ENCODE measurements at places on chromosomes 5 and 9.

- DNase-seq: no peak
Observed at GRCh38 chr9:107612136-107612535, 122.6 kb upstream of the KLF4 start.

- DNase-seq: no peak
Observed at GRCh38 chr9:89022001-89022759, 30.9 kb downstream of the S1PR3 start.

GRCh38 chr9:133691191-133691590, 47.0 kb downstream of the SARDH start:
- no peak for DNase-seq

DNA sequence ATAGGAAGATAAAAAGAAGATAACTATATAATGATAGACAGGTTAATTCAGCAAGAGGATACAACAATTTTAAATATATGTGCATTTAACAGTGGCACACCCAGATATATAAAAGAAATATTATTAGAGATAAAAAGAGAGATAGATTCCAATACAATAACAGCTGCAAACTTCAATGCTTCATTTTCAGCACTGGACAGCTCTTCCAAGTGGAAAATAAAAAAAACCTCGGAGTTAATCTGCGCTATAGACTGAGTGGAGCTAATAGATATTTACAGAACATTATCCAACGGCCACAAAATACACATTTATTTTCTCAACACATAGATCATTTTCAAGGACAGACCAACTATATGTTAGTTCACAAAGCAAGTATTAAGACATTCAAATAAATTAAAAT, 1229.5 kb upstream of the CDH6 start:
- no peak for DNase-seq

- DNase-seq: no peak
Observed at GRCh38 chr5:134584662-134585061, 48.0 kb downstream of the SAR1B start.

DNA sequence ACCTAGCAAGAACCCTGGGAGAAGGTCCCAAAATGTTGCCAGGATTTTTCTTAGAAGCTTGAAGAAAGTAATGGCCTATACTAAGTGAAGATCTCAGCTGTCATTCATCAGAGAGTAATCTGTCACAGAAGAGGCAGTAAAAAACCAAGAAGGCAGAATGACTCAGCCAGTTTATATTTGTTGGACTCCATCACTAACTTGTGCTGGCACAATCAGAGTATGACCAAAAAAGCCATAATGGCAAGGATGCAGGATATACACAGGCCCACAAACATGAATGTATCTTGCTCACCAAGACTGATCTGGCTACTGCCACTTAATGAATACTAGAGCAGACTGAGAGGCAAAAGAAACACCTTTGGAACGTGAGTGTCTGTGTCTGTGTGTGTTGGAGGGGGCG, 104.0 kb upstream of the POU5F2 start:
- no peak for DNase-seq

GRCh38 chr9:32218100-32218767, 166.2 kb upstream of the ACO1 start:
- DNase-seq: no peak

- DNase-seq: no peak
Observed at GRCh38 chr5:139799359-139799758, 3.8 kb downstream of the PSD2 start.

DNA sequence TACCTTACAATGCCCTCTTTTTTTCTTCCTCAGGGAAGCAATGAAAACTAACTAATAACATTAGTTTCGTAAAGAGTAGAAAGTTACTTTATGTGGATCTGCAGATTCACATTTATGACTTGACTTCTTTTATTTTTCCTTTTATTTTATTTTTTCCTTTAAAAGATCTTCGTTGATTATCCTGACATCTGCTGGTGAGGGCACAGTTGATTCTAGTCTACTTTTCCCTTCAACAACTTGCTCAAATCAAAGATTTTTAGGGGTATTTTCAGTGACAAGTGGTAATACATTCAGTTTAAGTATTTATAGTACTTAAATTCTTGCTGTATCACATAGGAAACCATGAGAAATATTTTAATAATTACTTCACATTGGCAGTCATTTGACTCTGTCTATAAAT, 4.9 kb downstream of the EDIL3 start:
- no peak for DNase-seq

DNA sequence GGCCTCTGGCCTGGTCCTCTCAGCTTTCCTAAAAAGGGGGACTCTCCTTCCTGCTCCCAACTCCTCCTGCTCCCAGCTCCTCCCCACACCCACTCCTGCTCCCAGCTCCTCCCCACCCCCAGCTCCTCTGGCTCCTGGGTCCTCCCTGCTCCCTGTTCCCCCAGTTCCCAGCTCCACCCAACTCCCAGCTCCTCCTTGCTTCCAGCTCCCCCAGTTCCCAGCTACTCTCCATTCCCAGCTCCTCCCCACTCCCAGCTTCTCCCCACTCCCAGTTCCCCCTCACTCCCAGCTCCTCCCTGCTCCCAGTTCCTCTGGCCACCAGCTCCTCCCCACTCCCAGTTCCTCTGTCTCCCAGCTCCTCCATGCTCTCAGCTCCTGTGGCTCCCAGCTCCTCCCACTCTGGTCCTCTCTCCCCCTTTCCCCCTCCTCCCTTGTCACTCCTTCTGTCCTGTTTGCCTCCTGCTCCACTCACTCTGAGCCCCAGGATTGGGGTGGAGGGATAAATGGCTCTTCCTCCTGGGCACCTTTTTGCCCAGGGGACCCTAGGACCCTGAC, 75.7 kb downstream of the KCNT1 start:
- no peak for DNase-seq

GRCh38 chr5:10741661-10742060, 19.4 kb downstream of the DAP start:
- DNase-seq: no peak

GRCh38 chr9:114504341-114505186, 709 bp downstream of the WHRN start:
- peak; percentile 60 for DNase-seq

GRCh38 chr9:93940951-93941350, 14.2 kb downstream of the BARX1 start:
- DNase-seq: no peak

- DNase-seq: no peak
Observed at GRCh38 chr9:72424131-72424530, 59.1 kb upstream of the ZFAND5 start.

GRCh38 chr5:125823572-125823971, 599.6 kb upstream of the GRAMD2B start:
- no peak for DNase-seq

GRCh38 chr5:35988529-35988928, 2.7 kb downstream of the UGT3A1 start:
- DNase-seq: no peak

DNA sequence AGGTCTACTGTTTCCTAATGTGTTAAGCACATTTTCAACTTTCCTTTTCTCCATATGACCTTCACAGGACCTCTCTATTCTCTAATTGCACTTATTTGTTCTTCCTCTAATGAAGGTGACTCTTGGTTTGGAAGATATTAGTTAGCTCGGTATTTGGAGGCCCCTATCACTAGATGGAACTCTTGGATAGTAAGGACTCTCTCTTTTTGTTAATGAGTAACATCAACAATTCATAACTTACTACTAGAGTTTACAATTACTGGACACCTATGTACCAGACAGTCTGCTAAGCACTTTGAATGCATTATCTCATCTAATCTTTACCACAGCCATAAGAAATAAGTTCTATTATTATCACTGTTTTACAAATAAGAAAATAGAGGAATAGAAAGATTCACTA, 23.4 kb upstream of the PAM start:
- DNase-seq: no peak

DNA sequence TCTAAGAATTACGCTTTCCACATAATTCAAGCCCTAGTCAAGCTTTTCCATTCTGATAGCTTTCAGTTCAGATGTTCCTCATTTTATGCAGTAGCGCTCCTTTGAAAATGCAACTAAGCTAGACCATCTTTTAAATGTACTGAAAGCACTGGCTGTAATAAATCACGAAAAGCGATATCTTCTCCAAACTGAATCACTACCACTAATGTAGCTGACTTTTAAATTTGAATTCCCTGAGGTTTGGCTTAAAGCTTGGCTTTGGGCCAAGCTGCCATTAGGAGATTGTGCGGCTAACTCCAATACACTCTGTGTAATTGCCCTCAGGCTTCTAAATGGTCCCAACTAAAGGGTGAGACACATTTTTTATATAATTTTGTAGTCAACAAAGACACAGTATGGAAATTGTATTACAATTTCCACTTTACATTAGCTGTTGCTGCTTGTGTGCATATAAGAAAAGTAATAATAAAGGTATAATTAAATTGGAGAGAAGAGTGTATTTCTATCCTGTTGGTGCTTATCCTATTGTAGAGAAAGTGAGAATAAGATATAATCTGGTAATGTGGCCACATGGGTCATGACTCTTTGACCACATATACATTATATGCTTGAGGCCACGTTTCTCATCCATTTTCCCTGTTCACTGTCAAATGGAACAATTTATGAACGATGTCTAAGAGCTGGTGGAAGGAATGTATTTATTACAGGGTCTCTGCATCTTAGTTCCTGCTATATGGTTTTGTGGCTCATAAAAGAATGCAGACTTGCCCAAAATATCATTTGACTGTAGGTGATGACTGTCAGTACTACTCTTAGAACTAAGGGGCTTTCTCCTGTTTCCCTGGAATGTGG, 118.7 kb upstream of the TAF11L2 start:
- DNase-seq: no peak

DNA sequence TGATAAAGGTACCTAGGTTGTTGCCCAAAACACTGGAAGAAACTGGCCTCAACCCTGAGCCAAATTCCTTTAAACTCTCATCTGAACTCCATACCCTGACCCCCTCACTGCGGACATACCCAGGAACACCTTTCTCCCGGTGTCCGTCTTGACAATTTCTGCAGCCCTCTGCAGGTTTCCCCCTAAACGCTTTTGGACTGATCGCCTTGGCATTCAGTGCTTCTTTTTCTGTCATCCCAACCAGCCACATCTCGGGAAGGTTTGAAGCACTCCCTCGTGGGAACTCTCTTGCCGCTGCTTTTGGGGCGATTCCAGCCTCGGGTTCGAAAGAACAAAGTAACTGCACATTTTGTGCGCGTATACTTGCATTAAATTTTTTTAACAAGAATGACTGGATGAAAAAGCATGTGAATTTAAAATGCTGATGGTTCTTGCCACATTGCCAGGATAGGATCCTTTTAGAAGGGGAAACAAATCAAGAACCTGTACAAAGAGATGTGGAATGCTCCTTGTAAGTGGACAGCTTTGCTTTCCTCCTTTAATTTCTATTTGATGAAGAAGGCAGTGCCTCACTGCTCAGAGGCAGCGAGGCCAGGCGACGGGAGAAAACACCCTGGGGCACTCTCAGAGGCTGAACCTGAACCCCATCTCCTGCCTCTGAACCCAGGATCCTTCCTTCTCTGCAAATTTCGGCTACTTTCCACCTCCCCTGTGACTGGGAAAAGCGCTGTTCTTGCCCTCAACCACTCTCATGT, 615 bp downstream of the PSMD5 start:
- no peak for DNase-seq

- no peak for DNase-seq
Observed at GRCh38 chr5:159886296-159886695, 30.0 kb upstream of the ADRA1B start.

DNA sequence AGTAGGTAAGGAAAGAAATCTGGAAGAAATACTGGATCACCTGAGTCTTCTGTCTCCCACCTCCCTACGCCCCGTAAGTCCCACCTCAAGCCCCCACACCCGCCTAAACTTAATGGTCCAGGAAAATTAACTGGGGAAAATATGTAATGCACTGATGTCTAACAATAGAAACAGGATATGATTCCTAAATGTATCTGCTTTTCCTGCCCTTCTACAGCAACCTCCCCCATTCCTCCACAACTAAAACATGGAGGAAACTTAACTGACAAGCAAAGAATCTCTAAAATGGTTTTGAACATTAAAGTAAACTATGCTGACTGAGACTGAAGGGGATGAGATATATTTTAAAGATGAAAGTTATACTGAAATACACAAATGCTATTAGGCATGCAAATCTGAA, 10.4 kb downstream of the RFX3 start:
- no peak for DNase-seq

DNA sequence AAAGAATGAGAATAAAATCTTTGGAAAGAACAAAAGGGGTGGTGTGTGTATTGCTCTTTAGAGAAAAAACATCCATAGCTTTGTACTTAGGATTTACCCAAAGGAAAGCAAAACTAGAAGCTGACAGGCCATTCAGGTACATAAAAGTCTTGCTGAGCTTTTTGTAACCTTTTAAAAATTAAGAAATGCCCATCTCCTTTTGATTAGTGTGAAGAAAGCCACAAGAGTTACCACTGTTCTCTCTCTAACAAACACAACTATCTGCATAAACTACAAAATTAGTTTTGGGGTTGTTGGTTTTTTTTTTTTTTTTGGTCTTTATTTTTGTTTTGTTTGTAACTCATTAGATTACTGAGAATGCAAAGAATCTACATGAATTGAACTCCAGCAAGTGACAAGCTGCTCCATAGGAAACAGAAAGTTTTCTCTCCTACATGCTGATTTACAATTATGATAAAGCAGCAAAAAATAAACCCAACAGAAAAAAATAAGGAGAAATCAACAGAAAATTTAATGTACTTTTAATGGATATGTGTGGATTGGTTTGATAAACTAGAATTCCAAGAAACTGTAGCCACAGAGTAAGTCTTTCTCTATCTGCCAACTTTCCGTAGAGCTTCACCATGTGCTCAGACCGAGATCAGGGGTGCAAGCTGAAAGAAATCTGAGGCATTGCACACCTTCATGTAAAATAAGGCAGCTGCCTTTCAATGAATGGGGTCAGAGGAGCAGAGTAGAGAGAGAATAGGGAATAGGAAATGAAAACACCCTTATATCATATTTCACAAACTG, 12.3 kb downstream of the BAAT start:
- DNase-seq: no peak

DNA sequence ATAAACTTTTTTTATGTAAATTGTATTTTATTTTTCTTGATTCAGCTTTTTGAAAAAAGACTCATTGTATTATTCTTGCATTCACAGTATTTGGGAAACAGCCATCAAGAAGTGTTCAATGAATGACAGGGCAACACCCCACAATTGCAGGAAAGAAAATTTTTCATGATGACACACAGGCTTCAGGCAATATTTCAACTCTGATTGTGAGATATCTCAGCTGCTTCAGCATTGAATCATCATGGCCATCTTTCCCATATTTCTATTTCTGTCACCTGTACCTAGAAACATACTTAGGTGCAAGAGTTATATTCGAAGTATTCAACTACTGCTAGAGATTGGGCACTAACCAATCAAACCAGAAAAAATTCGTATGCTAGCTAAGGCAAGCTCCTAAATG, 446.0 kb downstream of the ISL1 start:
- DNase-seq: no peak

GRCh38 chr5:87300744-87301143, 33.1 kb downstream of the RASA1 start:
- DNase-seq: no peak

- peak; percentile 29 for DNase-seq
Observed at GRCh38 chr9:97632248-97632984, 752 bp downstream of the TSTD2 start.

- no peak for DNase-seq
Observed at GRCh38 chr5:155885199-155885598, 441.8 kb upstream of the SGCD start.

GRCh38 chr5:5383461-5383860, 39.0 kb upstream of the ICE1 start:
- DNase-seq: no peak

GRCh38 chr5:61120534-61120933, 41.7 kb downstream of the SMIM15 start:
- no peak for DNase-seq

Measured in activated T-cell treated with anti-CD3 and anti-CD28 coated beads, Interleukin-2, amount 50 U/mL, for 1 hour (primary cell).